ENCODE measurements at places on chromosomes 11 and 22.

- DNase-seq = no peak
Measured at GRCh38 chr11:8342821-8343681, 79.4 kb upstream of the LMO1 start.

DNA sequence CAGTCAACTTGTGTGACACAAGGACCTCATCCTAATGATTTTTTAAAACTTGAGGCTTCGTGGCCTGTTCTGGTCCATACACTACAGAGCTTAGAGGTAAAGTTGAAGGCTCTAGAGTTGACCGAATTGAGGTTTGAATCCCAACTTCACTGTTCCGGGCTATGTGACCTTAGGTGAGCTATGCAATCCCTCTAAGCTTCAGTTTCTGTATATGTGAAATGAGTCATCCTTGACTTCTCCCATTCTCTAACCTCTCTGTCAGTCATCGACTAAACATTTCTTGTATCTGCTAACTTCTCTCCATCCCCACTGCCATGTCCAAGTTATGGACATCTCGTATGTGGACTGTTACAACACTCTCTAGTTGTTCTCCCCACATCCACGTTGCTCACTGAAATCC, 178.2 kb upstream of the TMEM45B start:
- DNase-seq = no peak

DNA sequence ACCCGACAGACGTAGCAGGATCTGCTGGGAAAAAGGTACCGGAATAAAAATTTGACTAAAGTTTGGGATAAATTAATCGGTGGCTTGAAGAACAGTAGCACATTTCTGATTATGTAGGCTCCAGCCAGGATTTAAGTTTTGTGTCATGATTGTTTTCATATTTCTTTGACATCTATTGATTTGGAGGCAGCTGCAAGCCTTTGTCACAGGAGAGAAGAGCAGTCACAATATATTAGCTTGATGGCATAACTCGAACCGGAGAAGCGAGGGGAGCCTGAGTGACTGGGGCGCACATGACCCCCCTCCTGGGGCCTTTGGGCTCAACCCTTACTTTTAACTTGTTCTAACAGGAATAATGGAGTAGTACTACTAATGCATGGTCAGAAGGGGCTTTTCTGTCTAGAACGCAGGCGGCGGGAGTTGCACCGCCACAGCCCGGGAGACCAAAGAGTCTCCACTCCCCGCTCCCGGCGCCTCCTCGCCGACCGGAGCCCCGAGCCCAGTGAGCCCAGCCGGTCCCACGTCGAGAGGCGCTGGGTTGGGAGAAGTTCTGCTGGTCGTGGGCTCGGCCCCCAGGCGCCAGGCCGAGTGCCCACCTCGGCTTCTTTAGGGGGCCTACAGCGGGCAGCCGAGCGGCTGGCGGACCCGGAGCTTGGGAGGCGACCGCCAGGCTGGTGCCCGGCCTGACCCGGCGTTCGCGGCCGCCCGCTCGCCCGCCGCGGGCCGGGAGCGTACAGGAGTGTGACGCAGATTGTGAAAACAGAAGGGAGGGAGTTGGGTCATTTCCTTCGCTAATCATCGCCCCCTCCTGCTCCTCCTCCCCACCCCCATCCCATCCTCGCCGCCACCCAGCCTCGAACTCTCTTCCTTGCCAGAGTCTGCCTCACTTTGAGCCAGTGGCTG, 15.7 kb upstream of the PAX6 start:
- no peak for DNase-seq

- no peak for DNase-seq
Measured at GRCh38 chr11:102783720-102784119, 3.3 kb upstream of the MMP10 start.

- DNase-seq = no peak
Measured at GRCh38 chr11:26985943-26986342, 8.0 kb upstream of the FIBIN start.

- DNase-seq = no peak
Measured at GRCh38 chr11:131889760-131890581, 519.6 kb downstream of the NTM start.

GRCh38 chr22:43101306-43101705, 9.2 kb upstream of the BIK start:
- no peak for DNase-seq

GRCh38 chr11:844693-845644, 2.3 kb downstream of the TSPAN4 start:
- DNase-seq = no peak

DNA sequence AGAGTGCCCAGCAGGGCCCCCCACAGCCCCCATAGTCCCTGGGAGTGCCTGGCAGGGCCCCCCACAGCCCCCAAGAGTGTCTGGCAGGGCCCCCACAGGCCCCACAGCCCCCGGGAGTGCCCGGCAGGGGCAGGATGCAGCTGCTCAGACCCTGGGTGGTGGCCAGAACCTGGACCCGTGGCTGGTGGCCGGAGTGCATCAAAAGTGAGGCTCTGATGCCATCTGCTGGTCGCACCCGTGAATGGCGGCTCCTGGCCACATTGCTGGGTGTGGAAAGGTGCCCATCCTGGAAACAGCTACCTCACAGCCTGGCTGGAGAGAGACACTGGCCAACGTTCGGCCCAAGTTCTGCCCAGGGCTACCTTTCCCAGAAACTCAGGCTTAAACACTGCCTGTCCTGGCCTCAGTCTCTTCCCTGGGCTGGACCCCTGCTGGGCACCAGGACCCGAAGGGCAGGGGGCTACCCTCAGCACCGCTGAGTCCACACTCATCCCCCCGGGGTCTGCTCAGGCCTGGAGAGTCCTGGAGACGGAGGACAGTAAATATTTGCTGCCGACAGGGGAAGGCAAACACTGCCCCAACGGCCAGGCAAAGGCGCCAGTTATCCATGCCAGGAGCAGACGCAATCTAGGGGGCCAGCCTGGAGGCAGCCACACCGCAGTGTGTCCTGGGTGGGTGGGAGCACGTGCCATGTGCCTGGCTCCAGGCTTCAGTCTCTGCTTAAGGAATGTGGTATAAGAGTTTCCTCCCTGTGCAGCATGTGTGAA, 4.4 kb downstream of the INS start:
- peak; percentile 33 for DNase-seq

DNA sequence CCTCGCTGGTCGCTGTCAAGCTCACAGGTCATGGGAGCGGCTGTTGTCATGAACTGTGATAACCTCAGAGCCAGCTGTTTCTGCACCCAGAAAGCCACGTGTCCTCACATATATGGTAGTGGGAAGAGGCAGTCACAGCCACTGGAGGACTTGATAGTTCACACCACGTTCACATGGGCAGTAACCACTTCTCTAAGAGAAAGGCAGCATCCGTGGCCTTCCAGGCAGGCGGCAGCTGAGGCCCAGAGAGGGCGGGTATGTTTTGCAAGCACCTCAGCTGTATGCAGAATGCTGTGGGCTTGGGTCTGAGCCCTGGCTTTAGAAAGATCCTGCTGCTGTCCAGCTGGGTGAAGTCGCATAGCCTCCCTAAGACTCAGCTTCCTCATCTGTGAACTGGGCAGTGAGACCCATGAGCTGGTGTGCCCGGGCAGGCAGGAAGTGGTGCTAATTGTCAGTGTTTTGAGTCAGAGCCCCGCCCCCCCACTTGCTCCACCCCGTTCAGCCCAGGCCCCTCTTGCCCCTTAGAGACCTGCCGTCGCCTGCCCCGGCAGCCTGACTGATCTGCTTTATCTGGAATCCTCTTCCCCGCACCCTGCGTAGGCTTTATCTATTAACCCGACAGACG, 13.3 kb downstream of the TTC38 start:
- no peak for DNase-seq

DNA sequence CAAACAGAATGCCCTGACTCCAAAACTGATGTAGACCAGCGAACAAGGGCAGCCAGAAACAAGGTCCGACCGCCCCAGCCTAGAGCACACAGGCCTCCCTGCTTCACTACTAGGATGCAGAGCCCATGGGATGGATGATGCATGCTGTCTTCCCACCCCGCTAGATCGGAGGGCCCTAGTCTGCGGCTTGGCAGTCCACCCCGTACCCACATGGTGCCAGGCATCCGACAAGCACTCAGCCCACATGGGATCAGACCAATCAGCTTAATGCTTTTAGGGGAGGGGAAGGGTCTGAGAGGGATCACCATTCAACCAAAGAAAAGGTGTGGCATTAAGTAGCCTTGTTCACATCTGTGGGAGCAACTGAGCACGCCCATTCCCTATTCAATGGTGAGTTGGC, 30.6 kb downstream of the PISD start:
- DNase-seq = no peak

DNA sequence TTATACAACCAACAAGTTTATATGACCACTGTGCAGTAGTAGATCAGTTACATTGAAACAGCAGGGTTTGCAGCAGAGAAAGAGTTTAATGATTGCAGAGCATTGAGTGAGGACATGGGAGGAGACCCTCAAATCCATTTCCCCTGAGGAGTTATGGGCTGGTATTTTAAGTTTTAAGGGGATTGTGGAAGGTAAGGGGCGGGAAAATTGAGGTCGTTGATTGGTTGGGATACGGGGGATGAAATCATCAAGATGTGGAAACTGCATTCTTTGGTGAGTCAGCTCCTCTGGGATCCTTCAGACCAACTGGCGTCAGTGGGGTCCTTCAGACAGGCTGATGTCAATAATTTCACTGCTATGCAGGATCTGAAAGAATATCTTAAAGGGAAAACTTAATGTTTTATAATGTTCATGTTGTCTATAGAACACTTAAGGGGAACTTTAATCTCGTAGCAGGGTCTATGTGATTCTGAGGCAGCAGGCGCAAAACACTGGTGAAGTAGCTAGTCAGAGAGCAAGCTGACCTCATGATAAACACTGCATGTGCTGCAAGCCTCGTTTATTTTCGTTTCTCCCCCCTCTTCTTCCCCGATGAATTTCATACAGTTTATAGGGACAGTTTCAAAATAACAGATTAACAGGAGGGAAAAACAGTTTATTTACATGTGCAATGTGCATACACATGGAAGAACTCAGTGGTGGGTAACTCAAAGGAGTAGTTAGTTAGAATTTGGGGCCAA, 17.4 kb upstream of the BACE1-AS start:
- DNase-seq = no peak

DNA sequence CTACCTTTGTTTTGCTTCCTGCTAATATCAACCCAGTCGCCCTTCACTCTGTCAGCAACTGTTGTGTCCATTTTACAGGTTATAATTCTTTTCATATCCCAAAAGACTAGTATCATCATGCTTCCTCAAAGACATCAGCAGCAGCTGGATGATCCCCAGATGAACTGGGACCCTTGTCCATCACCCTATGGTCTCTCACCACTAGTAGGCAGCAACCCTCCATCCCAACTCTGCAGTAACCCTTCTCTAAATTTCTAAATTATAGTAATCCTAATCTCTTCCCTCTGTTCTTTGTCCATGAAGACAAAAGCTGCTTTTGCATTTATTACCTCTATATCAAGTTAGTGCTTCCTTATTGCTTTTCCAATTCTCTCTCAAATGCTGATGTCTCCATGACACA, 1025.8 kb downstream of the FAM181B start:
- no peak for DNase-seq

- DNase-seq = peak; percentile 79
Measured at GRCh38 chr11:27174021-27174420, 133.4 kb downstream of the BBOX1 start.

DNA sequence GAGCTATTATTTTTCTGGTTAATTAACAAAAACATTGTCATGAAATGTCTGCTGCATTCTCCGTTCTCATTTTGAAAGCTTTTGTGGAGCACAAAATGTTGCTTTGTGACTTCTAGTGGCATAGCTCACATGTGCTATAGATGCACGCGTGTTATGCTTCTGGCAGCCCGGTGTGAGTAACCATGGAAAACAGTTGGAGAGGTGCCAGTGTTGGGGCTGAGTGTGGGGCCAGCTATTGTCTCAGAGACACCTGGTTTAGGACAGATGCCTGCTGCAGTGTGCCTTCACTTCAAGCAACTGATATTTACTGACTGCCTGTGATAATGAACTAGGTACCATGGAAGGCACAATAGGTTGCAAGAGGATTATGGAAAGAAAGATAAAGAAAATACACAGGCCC, 760.6 kb downstream of the NTM start:
- peak; percentile 86 for DNase-seq

GRCh38 chr11:99452075-99452474, 431.3 kb downstream of the CNTN5 start:
- DNase-seq = no peak

Data from NCI-H2029 (cell line).